ENCODE measurements at places on chromosomes 2 and 18.

DNA sequence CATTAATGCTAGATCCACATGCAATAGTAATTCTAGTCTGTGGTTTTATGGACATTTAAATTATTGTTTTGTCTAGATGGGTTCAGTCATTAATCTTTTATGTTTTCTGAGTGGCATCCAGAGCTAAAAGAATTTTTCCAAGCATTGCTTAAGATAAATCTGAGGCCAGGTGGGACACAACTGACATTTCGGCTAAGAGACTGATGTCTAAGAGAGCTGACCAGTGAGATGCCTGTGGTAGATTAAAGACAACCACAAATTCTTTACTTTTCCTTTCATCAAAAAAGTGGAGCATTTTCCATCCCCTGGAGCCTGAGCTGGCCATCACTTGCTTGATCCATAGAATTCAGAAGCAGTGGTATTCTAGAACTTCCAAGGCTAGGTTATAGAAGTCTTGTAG lies 182.2 kb downstream of the NRP2 start:
- DNase-seq, result peak; percentile 83

DNA sequence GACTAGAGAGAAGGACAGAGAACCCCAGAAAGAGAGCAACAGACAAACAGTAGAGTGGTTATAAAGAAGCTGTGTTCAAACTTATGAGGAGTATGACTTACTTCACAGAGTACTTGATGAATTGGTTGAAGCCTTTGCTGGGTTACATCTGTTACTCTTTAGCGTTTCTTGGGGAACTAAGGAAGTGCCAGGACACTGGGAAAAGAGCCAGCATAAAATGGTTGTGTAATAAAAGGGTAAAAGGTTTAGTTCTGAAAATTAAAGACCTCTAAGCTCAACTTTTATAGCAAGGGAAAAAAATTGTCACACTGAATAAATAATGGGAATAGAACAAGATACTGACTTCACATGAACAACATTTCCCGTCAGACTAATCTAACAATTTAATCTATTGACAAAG lies 17.0 kb upstream of the STAT4 start:
- DNase-seq, result peak; percentile 76

- DNase-seq, result no peak
Measured at GRCh38 chr2:120476141-120476540, 130.2 kb downstream of the INHBB start.

DNA sequence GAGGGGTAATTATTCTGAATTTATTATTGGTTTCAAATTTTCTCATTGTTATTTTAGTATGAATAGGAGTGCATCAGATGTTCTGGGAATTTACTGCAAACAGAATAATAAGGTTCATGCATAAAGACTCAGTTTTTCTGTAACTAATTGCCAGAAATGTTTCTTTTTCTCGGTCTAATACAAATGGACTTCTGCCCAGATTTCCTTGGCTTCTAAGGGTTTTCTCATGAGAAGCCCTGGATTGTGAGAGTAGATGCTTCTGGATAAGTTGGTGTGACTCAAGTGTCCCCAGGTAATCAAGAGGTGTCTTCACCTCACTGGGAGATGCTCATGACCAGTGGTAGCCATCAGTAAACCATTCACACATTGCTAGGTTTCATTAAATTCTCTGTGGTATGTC lies 78.5 kb downstream of the CCDC85A start:
- DNase-seq, result no peak

DNA sequence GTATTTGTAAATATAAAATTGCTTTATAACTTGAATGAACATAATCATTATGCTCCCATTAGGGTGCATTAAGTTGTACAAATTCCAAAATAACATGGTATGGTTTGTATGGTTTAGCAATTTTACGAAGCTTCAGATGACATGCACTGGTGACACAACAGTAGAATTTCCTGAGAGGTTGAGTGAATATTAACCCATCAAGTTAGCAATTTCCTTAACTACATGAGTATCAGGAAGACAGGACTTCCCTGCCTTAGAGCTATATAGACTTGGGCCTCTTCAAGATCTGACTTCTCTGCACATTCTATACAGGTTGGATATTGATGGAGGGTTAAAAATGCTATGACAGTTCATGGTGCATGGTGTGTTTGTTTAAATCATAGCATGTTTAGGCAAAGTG lies 60.2 kb downstream of the ZC3H6 start:
- no peak for DNase-seq

- no peak for DNase-seq
Measured at GRCh38 chr2:15539999-15540398, 21.1 kb downstream of the NBAS start.

DNA sequence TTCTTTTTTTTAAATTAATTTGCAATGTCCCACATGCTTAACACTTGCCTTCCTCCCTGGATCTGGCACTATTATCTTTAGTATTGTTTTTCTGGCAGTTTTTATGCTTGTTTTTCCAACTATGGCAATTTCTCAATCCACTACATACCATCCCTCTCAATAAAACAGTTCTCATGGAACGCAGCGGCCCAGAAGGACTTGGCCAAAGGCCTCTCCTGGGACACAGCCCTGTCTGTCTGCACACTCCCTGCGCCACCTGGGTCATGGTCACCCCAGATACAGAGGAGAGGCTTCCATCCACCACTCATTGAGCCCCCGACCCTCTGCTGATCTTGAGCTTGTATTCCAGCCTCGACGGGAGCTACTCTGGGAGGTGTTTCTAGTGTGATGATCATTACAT lies 91.2 kb downstream of the TWIST2 start:
- DNase-seq, result no peak

DNA sequence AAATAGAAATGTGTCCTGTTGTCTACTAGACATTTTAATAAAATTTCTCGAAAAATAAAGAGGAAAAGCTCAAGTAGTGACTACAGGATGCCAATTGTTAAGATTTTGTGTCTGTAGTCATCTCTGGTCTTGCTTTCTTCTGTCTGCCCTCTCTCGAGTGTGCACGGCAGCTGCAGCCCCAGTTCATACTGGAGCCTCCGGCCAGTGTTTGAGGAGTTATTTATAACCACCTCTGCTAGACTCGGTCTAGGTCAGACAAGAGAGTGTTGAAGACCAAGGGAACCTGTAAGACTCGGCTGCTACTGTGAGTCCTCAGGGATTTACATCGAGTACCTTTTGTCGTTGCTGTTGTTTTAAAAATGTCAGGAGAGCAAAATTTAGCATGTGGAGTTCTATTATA lies 810.1 kb upstream of the POU3F3 start:
- no peak for DNase-seq

DNA sequence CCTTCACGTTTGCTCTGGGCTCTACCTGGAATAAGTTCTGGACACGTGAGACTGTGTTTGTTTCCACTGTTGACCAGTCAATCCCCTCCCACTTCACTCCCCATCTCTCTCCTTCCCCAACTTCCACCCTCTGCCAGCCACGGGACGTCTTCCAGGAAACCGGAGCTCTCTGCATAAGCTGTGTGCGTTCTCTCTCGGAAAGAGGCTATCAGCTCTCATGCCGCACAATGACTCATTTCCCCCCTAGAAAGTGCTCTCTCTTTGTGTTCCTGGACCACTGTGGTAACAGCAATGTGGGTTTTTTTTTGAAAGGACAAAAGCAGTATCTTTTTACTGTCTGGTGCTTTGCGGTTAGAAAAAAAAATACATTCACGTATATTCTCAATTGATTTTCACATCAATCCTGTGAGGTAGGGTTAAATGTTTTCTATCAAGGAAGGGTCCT lies 10.2 kb downstream of the PROKR1 start:
- DNase-seq, result peak; percentile 73

- DNase-seq, result no peak
Measured at GRCh38 chr18:27249933-27250332, 64.8 kb upstream of the CHST9 start.

GRCh38 chr18:27845897-27846296 lies 331.0 kb downstream of the CDH2 start:
- DNase-seq, result peak; percentile 59

GRCh38 chr2:67650291-67651133 lies 253.4 kb downstream of the ETAA1 start:
- peak; percentile 96 for DNase-seq

DNA sequence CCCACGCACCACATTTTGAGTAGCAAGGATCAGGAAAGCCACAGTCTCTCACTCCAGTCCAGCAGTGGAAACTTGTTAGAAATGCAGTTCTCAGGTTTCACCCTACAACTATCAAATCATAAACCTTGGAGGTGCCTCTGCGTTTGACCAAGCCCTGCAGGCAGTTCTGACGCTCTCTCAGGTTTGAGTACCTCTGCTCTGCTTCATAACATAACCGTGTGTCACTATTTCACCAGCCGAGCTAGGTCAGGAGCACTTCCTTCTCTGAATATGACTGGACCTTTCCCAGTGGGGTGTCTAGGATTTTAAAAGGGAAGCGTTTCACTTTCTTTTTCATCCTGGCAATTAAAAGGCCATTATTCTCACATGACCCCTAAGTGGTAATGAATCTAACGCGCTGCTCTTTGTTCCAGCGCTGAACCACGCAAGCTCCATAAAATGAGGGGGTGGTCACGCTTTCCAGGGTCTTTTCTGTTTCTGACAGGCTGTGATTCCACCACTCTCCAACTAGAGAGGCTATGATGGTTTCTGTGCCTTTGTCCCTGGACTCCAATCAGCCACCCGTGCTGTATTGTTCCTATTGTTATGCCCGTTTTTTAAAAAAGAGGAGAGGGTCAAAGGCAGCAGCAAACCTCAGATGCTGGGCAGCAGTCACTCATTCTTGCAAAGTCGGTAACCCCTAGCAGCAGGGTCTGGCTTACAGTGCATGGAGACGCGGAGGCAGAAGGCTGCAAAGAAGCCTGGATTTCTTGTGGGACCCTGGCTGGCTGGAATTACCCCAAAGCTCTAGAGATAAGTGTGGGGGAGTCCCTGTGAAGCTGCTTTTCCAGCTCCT lies 75.2 kb upstream of the CTNNA2 start:
- DNase-seq, result no peak

DNA sequence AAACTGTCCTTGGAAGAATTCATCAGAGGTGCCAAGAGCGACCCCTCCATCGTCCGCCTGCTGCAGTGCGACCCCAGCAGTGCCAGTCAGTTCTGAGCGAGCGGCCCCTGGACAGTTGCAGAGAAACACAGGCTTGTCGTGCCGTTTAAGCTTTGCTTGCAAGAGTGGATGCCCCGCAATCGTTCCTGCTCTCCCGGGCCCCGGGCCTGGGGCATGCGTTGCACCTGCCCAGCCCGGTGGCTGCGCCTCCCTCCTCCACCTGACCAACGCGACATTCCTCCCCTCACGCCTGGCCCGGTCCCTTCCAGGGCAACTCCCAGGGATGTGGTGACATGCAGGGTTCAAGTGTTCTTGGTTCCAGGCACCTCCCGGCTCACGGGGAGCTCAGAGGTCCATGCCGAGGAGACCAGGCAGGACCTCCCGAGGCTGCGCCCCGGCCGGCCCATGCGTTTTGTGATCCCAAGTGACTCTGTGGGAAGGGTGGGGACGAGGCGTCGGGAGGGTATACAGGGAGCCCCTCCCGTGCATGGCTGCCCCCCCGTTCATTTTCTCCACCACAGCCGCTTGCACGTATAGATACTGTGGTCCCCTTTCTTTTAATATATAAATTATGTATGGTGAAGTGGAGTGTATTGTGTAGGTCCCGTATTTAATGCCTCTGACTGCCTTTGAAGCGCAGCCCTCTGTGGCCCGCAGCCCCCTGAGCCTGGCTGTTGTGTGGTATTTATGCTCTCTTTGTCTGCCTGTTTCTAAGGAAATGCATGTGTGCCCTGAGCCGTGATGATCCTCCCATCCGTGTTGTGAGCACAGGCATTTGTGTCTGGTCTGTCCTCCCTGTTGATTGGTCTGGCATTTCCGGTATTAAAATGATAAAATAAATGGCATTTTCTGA lies 21.2 kb downstream of the ODC1 start:
- peak; percentile 23 for DNase-seq

- no peak for DNase-seq
Measured at GRCh38 chr2:120875431-120875830, 139.8 kb downstream of the GLI2 start.

DNA sequence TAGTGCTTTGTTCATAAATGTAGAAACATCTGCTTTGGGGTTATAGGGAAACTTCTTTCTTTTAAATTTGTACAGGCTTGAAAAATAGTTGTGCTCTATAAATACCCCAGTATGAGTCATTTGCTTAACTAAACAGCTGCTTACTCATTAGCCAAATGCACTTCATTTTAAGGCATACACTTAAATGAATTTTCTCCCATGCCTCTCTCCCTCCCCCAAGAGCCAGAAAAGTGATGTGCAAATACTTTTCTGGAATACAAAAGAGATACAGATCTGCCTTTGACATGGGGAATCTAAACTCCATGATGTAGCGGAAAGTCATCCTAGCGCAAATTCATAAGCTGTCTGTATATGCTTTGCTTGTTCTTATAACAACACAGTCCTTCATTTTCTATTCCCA lies 469.4 kb downstream of the DLGAP1 start:
- peak; percentile 90 for DNase-seq
